ENCODE measurements at places on chromosomes 1 and 21. TPM values are rescaled to one million over a fixed set of nuclear protein-coding genes. Genes with fewer than 3 reads are reported as not detected.

LCE1B gene
- not detected for total RNA-seq

AADACL4 gene
- total RNA-seq, result not detected

HSD3B2 gene
- total RNA-seq, result 1.6 TPM

CD84 gene
- 18.8 TPM for total RNA-seq

C1orf232 gene
- not detected for total RNA-seq

AUNIP gene
- 1.1 TPM for total RNA-seq

CA6 gene
- total RNA-seq, result not detected

RGS8 gene
- 0.03 TPM for total RNA-seq

S100A7A gene
- total RNA-seq, result not detected

B3GALT2 gene
- 8.8 TPM for total RNA-seq

GUCA2A gene
- total RNA-seq, result not detected

FLAD1 gene
- 10.9 TPM for total RNA-seq

RPL11 gene
- total RNA-seq, result 1,368 TPM

CSDE1 gene
- total RNA-seq, result 591 TPM

ANKRD65 gene
- total RNA-seq, result 30.2 TPM

Measured in lung (tissue), 17 donors.